ENCODE measurements at places on chromosomes 4 and X. TPM values are rescaled to one million over a fixed set of nuclear protein-coding genes. Genes with fewer than 3 reads are reported as not detected.

GRCh38 chrX:79444694-79445210 lies 77.6 kb upstream of the ITM2A start:
- DNase-seq, result no peak
- H3K4me1 ChIP-seq, result no peaks in the 10 kb centered on the region
- H3K36me3 ChIP-seq, result no peaks in the 10 kb centered on the region
- no peaks in the 10 kb centered on the region for H3K27me3 ChIP-seq

DNA sequence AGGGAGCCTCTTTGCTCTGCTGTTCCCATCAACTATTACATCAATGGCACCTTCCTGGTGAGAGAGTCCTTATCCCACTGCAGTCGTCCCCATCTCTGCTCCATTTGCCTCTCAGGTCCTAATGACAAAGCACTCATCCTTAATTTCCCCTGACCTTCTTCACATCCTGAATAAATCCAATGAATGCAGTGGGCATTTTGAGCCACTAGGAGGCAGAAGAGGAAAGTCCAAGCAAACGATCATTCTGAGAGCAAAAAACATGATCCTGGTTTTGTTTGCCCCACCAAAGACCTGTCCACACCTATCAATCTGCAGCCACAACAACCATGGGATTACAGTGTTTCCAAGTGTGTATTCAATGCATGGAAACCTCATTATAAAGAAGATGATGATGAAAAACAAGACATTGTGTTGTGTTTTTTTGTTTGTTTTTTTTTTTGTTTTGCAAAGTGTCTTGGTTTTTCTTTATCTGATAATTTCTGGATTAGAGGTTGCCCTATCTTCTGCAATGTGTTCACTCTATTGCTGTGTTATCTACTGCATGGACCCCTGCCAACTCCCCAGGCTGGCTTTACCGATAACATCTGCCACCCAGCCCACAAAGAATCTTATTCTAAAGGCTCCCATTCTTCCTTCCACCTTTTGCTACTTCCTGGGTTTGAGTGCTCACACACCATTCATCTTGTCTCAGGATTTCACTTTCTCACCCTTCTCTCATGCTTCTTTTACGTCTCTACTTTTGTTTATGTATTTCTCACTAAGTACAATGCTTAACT lies 207.2 kb downstream of the NLGN4X start:
- H3K4me3 ChIP-seq, result no peak overlapping the region
- DNase-seq, result peak; percentile 0
- H3K36me3 ChIP-seq, result no peaks in the 10 kb centered on the region
- H3K27me3 ChIP-seq, result no peaks in the 10 kb centered on the region
- no peak overlapping the region for H3K27ac ChIP-seq

CAPN6 gene
- total RNA-seq, result not detected

DNA sequence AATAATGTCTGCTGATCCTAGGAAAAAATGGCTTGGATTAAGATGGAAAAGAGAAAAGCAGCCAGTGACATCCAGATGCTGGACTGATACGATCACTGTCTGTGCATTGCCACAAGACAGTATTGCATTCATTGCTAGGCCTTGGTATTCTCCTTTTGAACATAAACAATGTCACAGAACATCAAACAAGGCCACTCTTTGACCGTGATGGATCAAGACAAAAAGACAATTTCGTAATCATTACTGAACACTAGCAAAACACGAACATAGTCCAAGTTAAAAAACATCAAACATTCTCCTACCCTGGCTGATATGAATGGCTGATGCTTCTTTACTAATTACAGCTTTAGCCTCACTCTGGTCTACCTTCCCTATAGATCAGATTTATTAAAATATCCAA lies 374.1 kb upstream of the CXorf51B start:
- no peaks in the 10 kb centered on the region for H3K36me3 ChIP-seq
- no peak for DNase-seq
- H3K4me1 ChIP-seq, result no peaks in the 10 kb centered on the region
- H3K4me3 ChIP-seq, result no peak overlapping the region

DNA sequence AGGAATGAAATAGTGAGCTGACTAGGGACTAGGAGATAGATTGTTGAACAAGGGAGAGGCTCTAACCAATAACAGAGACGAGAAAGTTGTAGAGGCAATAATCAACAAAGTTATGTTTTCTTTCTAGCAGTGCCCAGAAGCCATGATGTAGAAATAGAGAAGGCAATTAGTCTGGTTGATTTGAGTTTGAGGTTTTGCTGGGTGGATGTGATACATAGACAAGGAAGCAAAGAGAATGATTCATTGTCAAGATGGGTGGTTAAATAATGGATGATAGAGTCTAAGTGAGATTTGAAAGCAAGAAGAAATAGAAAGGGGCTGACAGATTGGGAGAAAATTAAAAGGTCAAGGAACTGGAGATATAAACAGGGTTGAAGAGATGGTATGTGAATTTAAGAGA lies 11.2 kb downstream of the RBM41 start:
- H3K27me3 ChIP-seq, result no peaks in the 10 kb centered on the region
- no peak overlapping the region for H3K27ac ChIP-seq
- no peak overlapping the region for H3K4me3 ChIP-seq
- peaks cover 11% of the 10 kb centered on the region for H3K4me1 ChIP-seq
- peaks cover 34% of the 10 kb centered on the region for H3K36me3 ChIP-seq

DNA sequence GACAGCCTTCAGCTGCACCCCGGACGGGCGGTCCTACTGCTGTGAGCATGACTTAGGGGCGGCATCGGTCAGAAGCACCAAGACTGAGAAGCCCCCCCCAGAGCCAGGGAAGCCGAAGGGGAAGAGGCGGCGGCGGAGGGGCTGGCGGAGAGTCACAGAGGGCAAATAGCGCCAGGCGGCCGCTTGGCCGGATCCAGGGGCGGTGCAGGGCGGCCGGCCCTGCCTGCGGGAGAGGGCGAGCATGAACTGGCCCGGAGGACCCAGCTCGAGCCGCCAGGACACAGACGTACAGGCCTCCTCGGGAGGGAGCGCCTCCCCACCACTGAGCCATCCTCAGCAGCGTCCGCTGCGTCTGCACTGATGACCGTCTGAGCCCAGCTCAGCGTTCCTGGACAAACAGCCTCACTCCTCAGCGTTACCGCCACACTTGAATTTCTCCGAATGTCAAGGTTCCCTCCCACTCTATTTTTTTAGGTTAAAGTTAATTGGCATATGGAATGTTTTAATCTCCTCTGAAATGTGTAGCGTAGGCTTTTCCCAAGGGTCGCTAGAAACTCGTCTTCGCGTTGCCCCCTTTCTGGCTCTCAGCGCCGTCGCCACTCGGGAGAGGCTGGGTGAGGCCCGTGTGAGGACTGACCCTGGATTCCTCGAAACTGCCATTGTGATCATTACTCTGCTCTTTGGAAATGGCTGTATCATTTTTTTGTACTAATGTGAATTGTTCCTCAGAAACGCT lies 29.9 kb downstream of the NELFA start:
- no peak for DNase-seq
- peak overlapping the region; percentile 26 for H3K27ac ChIP-seq
- peaks cover 30% of the 10 kb centered on the region for H3K36me3 ChIP-seq
- no peak overlapping the region for H3K4me3 ChIP-seq

GRCh38 chr4:74942918-74943253 lies 10.0 kb downstream of the PARM1 start:
- H3K36me3 ChIP-seq, result no peaks in the 10 kb centered on the region
- H3K27me3 ChIP-seq, result peaks cover 20% of the 10 kb centered on the region
- no peak for DNase-seq
- no peak overlapping the region for H3K27ac ChIP-seq
- no peaks in the 10 kb centered on the region for H3K4me1 ChIP-seq

DNA sequence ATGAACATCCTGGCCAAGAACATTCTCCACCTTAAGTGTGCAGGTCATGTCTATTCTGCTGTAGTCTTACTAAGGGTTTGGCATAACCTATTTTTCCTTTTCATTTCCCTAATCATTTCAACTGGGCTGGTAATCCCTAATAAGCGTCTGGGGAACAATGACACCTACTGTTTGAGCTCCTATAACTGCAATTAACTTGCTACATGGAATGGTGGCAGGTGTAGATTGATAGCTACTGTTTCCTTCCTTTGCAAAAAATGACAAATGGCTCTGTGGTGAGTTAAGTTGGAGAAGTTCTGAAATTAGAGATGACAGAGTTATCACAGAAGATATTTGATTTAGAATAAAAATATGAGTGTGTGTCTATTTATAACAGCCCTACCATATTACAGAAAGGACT lies 104.5 kb upstream of the NAP1L5 start:
- no peak overlapping the region for H3K4me3 ChIP-seq
- peaks cover 2% of the 10 kb centered on the region for H3K36me3 ChIP-seq
- DNase-seq, result no peak

CXCR3 gene
- total RNA-seq, result 58.6 TPM

ZCCHC4 gene
- 13.0 TPM for total RNA-seq

TLR10 gene
- total RNA-seq, result 0.26 TPM

NSUN7 gene
- 0.19 TPM for total RNA-seq

DNA sequence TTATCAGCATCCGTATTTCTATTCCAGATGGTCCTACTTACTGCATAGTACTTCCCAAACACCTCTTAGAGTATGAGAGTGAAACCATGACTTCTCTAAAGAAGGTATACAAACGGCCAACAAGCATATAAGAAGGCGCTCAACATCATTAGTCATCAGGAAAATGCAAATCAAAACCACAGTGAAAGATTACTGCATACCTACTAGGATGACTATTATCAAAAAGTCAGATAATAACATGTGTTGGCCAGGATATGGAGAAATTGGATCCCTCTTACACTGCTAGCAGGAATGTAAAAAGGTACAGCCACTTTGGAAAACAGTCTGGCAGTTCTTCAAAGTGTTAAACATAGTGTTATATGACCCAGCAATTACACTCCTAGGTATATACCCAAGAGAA lies 215.3 kb upstream of the CXorf66 start:
- no peaks in the 10 kb centered on the region for H3K4me1 ChIP-seq
- H3K27me3 ChIP-seq, result no peaks in the 10 kb centered on the region
- no peak for DNase-seq
- H3K36me3 ChIP-seq, result no peaks in the 10 kb centered on the region
- H3K27ac ChIP-seq, result no peak overlapping the region
- H3K4me3 ChIP-seq, result no peak overlapping the region

DNA sequence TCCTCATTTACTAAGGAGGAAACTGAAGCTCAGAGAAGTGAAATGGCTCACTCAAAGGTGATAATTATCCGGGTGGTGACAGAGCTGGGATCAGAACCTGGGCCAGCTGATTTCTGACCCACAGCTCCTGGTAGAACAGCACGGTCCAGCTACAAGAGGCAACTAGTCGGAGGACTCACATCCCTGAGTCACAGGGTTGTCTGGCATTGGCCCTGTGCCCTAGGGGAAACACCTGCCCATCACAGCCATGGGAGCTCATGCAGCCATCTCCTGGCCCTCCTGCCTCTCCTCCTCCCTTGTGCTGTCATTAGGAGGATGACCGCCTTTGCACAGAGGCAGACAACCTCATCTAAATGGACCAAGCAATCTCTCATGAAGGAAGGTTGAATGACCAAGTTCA lies 115.2 kb upstream of the TSPAN5 start:
- peaks cover 3% of the 10 kb centered on the region for H3K4me1 ChIP-seq
- H3K36me3 ChIP-seq, result no peaks in the 10 kb centered on the region
- DNase-seq, result no peak
- H3K4me3 ChIP-seq, result no peak overlapping the region
- no peaks in the 10 kb centered on the region for H3K27me3 ChIP-seq

- H3K27me3 ChIP-seq, result peaks cover 4% of the 10 kb centered on the region
- H3K4me3 ChIP-seq, result no peak overlapping the region
- H3K4me1 ChIP-seq, result no peaks in the 10 kb centered on the region
These were observed 146.5 kb downstream of the IL1RAPL2 start for GRCh38 chrX:104712515-104712914.

CFAP299 gene
- not detected for total RNA-seq

WAS gene
- total RNA-seq, result 89.8 TPM

DNA sequence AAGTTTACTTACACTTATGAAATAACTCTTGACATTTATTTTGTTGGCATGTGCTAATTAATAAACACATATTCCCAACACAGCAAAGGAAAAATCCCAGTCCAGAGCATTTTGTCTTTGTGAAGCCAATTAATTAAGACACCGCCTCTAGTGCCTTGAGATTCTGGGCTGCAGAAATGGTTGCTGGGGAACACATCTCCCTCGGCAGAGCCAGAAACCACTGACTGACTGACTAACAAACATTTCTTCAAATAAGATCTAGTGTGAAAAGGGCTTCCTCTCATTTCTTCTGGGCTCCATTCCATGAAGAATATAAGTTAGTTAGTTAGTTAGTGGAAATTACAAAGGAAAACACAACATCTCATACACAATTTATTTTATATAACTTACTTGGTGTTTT lies 28.4 kb upstream of the NAP1L5 start:
- no peaks in the 10 kb centered on the region for H3K4me1 ChIP-seq
- no peak overlapping the region for H3K4me3 ChIP-seq
- H3K27ac ChIP-seq, result no peak overlapping the region

- H3K27ac ChIP-seq, result no peak overlapping the region
- no peaks in the 10 kb centered on the region for H3K27me3 ChIP-seq
- H3K36me3 ChIP-seq, result no peaks in the 10 kb centered on the region
- no peak overlapping the region for H3K4me3 ChIP-seq
- no peak for DNase-seq
These were observed 1103.5 kb downstream of the STIM2 start for GRCh38 chr4:27964095-27964494.

CNOT6L gene
- 88.8 TPM for total RNA-seq

DNA sequence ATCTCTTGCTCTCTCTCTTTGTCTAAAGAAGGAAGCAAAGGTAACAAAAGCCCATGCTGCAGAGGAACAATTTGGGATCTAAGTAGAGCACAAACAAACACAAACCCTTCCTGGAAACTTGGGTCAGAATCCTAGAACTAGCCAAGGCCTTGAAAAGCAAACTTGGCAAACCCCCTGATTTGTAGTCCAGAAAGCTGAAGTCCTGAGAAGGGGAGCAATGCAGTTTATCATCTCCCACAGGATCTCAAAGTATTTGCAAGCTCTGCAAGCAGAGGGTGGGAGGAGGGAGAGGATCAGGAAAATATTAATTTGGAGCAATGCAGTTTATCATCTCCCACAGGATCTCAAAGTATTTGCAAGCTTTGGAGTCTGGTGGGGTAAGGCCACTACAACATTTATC lies 379.5 kb upstream of the FGF13 start:
- no peak for DNase-seq
- H3K4me1 ChIP-seq, result no peaks in the 10 kb centered on the region
- no peaks in the 10 kb centered on the region for H3K27me3 ChIP-seq

GRCh38 chrX:110015915-110016314 lies 13.0 kb downstream of the TMEM164 start:
- H3K27ac ChIP-seq, result no peak overlapping the region
- no peak for DNase-seq
- no peak overlapping the region for H3K4me3 ChIP-seq
- H3K4me1 ChIP-seq, result peaks cover 9% of the 10 kb centered on the region
- peaks cover 8% of the 10 kb centered on the region for H3K36me3 ChIP-seq

BRCC3 gene
- total RNA-seq, result 41.7 TPM

GRCh38 chrX:110691446-110691845 lies 104.2 kb downstream of the CHRDL1 start:
- no peak for DNase-seq
- H3K27me3 ChIP-seq, result no peaks in the 10 kb centered on the region
- no peaks in the 10 kb centered on the region for H3K36me3 ChIP-seq
- H3K4me3 ChIP-seq, result no peak overlapping the region
- H3K4me1 ChIP-seq, result no peaks in the 10 kb centered on the region
- no peak overlapping the region for H3K27ac ChIP-seq
